Ascending aorta (tissue), 2 donors: ENCODE measurements at places on chromosomes 6 and 20.

GRCh38 chr6:29524044-29524443 lies 35.5 kb downstream of the UBD start:
- no peak for DNase-seq

DNA sequence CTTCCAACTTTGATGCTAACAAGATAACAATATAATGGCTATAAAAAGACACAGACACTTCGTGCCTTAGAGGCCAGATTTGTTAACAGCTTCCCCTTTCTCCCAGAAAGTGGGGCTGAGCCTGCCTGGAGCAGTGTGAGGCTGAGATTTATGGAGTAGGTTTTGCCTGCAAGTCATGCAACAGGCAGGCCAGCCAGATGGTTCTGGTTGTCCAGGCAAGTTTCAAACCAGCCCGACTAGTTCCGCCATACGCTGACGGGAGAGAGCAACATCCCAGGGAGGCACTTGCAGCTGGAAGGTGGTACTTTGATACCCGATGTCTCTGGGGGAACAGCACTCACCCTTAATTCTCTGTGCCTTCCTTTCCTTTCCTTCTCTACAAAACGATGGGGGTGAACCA lies 81.3 kb upstream of the NAA20 start:
- DNase-seq = no peak

DNA sequence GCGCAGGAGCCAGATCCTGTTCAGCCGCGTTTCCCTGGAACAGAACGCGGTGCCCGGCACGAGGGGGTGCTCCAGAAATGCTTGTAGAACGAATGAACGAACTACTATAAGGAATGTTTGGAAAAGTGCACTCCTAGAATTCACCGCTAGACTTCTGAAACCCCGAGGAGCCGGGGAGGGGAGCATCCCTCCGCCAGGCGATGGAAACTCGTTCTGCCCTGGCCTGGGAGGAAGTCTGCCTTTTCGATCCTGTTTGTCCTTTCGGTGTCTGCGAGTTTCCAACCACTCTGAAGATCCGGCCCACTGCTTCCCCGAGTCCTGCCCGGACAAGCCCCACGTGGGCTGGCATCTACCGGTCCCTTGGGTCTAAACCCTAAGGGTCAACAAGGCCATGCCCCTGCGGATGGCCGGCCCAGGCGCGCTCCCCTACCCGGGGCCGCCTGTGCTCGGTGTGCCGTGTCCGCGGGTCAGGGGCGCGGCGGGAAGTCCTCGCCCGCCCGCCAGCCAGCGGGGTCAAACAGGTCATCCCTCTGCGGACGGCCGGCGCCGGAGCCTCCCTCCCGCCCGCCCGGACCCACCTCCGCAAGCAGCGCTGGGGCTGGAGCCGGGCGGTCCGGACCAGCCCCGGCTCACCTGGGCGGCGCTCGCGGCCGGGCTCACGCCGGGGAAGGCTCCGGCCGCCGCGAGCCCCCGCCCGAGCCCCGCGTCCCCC lies 526 bp downstream of the SULF2 start:
- DNase-seq = no peak

GRCh38 chr6:11804701-11805100 lies 26.1 kb upstream of the ADTRP start:
- no peak for DNase-seq

DNA sequence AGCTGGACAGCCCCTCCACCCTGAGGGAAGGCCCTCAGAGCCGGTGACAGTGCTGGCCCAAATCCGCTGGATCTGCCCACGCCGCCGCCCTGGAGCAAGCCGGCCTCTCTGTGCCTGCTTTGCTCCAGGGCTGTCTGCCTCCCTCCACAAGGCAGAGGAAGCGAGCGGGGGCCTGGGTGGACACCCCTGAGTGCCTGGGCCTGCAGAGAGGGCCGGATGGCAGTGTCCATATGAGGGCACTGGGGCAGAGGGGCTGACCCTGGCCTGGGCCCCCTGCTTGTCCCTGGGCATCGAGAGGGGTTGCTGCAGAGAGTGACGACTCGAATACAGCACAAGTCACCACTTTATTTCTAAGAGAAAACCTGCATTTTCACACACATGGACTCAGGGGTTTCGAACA lies 348.6 kb downstream of the ZFAND3 start:
- DNase-seq = no peak

- DNase-seq = peak; percentile 70
Observed at GRCh38 chr20:11267131-11267761, 593.4 kb upstream of the JAG1 start.

GRCh38 chr6:16663901-16664300 lies 97.4 kb downstream of the ATXN1 start:
- no peak for DNase-seq

GRCh38 chr20:50073500-50073899 lies 39.5 kb downstream of the UBE2V1 start:
- DNase-seq = no peak

DNA sequence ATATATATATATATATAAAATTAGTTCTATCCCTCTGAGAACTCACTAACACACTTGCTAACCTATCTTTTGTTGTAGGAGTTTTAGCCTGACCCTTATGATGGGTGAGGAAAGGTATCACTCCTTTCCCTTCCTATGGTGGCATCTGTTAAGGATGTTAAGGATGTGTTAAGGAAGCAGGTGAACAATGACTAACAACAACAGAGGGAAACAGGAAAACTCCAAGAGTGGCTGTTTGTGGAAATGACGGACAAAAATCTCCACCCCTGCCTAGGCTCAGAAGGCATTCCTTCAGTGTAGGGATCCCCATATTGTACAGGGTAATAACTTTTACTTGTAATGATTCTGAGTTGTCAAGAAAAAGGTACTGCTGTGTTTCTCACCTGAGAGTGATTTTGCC lies 8.8 kb upstream of the TPD52L1 start:
- no peak for DNase-seq

DNA sequence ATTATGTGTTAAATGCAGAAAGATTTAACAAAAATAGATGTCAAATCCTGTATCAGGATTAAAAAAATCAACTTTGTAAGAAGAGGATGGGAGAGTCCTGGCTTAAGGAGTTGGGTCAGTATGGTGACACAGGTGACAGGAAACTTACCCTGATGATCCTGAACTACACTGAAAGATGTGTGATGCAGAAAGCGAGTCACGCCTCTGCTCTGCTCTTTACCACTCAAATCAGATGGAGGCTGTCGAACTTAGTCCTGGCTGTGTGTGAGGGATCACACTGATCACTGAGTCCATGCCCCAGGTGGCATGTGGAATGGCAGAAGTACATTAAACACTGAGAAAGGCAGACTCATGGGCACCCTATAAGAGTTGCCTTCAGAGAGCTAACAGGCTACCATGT lies 92.9 kb downstream of the GJA10 start:
- no peak for DNase-seq

GRCh38 chr6:147297663-147298316 lies 93.6 kb downstream of the STXBP5 start:
- no peak for DNase-seq

DNA sequence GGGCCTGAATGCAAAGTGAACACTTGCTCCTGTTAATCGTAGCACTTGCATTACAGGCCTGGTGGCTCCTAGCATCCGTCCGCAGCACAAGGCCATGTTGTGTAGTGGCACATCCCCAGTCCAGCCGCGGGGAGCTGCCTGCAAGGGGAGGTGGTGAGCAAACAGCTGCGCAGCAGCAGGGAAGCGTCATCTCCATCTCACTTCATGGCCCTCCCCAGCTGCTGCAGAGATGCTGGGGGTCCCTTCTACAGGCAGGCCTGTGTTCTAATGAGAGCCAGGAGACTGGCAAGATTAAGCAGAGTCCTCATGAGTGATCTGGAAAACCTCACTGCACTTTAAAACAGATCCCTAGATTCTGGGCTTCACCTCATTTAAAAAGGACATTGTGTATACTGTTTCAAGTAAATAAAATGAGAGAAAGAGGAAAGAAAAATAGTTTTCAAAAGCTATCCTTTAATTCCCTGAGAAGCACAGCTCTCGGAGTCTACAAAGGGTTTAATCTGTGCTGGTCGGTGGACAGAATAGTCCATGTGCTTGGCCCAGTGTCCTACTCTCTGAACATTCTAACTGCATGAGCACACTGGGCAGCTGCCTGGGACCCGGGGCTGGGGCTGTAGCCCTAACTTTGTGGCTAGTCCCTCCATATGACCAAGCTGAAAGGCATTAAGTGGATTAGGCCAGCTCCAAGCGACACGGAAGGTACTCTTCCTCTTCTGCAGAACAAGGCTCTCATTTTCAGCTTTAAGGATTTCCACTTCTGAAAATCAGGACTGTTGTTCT lies 125.8 kb downstream of the LY86 start:
- DNase-seq = no peak

- DNase-seq = peak; percentile 38
Observed at GRCh38 chr6:108565091-108565766, 4.5 kb downstream of the FOXO3 start.

GRCh38 chr6:1395506-1395905 lies 6.1 kb downstream of the FOXF2 start:
- DNase-seq = peak; percentile 25

DNA sequence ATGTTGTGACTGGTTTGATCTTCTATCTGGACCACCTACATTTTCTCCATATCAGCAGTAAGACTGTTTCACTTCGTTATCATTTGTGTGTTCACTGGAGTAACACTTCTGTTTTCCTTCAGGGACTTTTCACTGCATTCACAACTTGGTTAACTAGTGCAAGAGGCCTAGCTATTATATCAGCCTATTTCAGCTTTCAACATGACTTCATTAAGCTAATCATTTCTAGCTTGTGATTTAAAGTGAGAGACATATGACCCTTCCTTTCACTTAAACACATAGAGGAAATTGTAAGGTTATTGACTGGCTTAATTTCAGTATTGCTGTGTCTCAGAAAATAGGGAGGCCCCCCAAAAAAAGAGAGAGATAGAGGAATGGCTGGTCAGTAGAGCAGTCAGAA lies 622.8 kb upstream of the NRSN1 start:
- DNase-seq = no peak

DNA sequence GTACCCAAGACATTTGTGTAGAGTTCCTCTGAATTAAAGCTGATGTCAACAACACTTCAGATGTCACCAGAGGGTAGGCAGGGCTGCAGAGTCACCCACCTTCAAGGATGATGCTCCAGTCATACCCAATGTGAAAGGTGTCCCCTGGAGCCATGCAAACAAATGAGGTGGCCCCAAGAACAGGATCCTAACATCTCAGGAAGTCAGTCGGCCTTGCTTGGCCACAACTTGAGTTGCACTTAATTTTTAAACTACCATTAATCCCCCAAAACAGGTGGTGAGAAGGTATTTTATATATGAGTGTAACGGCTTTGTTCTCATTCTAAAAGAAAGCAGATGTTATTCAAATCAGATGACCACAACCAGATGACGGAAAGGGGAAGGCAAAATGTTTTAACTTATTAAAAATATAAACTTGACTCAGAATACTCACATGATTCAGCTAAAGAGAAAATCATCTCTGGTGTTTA lies 21.1 kb upstream of the SERPINB1 start:
- DNase-seq = no peak

DNA sequence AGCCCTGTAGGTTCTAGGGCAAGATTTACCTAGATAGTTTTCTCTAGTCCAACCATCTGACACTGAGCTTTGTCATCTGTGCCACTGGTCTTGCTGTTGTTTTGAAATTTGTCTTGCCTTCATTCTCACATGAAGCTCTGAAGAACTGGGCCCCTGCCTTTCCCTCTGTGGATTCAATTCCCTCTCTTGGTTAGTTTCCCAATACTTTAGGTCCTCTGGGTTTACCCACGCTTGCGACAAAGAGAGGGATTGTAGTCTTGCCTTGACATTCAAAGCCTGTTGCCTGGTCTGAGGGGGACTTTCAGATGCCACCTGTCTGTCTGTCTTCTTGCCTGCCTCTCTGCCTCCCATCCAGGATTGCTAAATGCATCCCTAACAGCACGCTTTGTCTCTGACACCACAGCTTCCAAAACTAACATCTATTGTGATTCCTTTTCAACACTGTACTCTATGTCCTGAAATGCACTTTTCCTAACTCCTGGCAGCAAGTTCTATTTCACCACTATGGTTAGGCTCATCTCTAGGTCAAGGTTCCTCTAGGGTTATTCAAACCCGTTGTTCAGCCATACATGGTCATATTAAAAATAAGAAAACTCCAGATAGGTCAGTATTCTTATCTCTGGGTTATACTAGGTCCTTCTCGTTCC lies 25.5 kb upstream of the MANEA start:
- no peak for DNase-seq

DNA sequence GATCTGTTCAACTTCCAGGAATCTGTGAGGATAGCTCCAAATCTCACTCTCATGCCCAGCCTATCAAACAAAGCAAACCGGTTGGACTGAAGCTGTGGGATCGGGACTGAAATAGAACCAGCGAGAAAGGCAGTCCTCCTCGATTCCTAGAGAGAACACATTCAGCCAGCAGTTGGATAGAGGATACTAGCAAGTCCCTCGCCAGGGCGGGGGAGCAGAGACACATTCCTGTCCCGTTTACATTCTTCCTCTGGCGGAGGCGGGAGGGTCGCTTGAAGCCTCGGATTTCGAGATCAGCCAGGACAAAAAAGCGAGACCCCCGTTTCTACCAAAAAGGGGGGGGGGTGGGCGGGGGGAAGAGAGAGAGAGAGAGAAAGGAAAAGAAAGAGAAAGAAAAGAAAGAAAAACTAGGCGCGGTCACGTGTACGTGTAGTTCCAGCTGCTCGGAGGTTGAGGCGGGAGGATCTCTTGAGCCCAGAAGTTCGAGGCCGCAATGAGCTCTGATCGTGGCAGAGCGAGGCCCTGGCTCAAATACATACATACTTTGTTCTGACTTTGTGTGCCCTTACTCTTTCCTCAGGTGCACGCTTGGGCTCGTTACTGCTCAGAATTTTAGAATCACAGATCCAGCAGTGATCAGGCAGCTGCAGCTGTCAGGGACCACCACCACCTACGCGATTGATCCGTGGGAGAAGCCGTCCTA lies 19.5 kb downstream of the ZNF311 start:
- DNase-seq = peak; percentile 94

DNA sequence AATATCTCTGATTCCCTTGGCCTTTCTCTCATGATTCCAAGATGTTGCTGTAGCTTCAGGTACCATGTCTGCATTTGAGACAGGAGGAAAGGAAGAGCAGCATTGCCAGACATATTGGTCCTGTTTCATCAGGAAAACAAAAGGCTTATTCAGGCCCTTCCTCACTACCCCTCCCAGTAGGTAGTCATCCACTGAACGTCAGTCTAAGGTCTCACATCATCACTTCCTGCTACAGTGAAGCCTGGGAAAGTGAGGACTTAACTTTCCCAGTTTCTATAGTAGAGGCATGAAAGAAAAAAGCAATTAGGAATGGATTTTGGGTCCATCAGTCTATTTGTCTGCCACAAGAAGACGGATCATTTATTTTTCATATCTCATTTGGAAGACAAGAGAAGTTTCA lies 85.7 kb upstream of the SOX4 start:
- no peak for DNase-seq

DNA sequence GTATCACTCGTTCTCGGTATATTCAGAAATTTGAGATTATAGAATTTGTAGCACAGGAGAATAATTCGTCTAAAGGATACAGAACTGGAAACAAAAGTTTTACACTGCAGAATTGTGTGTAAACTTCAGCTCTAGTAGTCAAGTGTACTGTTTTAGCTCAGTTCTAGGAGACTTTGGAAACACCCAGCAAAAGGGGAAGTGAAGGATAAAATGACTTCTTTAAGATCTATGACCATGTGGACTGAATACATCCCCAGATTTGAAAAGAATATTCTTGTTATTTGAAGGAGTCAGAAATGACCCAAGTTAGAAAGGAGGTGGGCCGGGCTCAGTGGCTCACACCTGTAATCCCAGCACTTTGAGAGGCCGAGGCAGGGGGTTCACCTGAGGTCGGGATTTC lies 174.0 kb upstream of the FOXQ1 start:
- DNase-seq = no peak

GRCh38 chr6:148053796-148054195 lies 288.8 kb upstream of the SASH1 start:
- no peak for DNase-seq
